Stimulated activated CD4-positive, alpha-beta T cell treated with anti-CD3 and anti-CD28 coated beads, Interleukin-1b, Interleukin-23, amount 100 ng/mL, for 1 hour (primary cell): ENCODE measurements at places on chromosomes 4 and X.

- no peak for DNase-seq
Observed at GRCh38 chr4:5033281-5033841, 14.1 kb upstream of the CYTL1 start.

GRCh38 chrX:30343206-30343605 lies 34.0 kb upstream of the NR0B1 start:
- no peak for DNase-seq

- DNase-seq: no peak
Observed at GRCh38 chrX:105636667-105637066, 185.7 kb upstream of the NRK start.

- DNase-seq: no peak
Observed at GRCh38 chr4:112832493-112832892, 195.6 kb downstream of the LARP7 start.

DNA sequence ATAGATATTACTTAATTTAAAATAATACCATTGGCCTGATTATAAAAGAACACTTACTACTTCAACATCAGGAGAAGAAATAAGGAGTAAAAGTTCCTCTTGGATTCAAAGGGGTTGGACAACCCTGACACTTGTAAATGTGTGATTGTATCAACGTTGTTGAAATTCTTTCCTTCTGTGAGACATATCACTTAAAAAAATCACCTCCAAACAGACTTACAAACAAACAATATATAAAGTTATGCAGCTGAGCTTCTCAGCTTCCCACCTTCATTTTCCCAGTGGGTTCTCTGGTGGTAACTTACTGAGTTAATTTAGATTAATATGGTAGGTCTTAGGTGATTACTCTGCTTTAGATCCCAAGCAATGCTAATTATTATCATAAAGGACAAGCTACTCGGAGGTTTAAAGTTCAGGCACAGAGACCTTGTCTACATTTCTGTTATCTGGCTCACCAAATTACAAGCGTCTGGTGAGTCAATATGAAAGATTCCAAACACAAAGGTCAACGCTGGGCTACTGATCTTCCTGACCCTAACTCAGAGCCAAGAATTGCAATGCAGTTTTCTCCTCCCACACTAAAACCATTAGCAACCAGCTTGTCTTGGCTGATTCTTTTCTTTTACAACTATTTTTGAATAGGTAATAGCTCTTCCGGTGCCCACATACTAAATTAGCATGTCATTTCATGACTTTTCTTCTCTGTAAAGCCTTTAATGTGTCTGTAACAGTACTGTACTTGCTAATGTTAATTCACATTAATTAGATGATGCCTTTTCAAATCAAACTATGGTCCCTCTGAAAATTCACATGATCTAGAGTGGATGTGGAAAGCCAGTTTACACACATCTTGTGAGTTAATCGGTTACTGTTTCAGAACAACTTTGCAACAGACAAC lies 157.6 kb downstream of the RASL11B start:
- DNase-seq: no peak

GRCh38 chr4:147727476-147728028 lies 4.3 kb upstream of the ARHGAP10 start:
- no peak for DNase-seq

GRCh38 chr4:87375719-87376291 lies 15.2 kb downstream of the HSD17B11 start:
- no peak for DNase-seq

DNA sequence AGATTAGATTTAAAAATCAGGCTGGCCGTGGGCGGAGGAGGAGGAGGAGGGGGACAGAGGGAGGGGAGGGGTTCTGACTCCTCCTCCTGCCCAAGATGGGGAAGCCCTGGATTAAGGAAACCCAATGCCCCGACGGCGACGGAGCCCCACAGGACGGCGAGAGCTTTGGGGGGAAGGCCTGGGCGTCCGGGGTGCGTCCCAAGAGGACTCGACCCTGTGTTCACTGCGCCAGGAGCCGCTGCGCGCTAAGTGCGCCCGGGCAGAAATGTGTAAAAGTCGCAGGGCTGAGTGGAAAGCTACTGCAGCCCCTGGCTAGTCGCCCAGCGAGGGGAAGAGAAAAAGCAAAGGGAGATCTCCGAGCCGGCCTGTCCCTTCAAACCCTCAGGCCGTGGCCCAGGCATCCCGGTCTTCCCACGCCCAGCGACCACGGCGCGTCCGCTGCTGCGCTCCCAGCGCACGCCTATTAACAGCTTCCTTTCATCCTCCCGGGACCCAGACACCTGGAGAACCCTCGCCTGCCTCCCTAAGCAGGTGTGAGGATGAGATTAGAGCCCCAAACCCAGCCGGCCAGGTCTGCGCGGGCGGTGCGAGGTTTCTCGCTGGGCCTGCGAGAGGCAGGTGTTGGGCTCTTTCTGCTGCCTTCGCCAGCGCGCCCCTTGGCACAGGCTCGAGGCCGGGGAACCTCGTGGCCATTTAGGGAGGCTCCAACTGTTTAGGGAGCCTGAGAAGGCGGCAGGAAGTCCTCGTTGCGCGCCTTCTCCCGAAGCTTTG lies 1.4 kb upstream of the RPS6KA3 start:
- no peak for DNase-seq

GRCh38 chr4:183396227-183396637 lies 48.2 kb upstream of the CDKN2AIP start:
- no peak for DNase-seq

DNA sequence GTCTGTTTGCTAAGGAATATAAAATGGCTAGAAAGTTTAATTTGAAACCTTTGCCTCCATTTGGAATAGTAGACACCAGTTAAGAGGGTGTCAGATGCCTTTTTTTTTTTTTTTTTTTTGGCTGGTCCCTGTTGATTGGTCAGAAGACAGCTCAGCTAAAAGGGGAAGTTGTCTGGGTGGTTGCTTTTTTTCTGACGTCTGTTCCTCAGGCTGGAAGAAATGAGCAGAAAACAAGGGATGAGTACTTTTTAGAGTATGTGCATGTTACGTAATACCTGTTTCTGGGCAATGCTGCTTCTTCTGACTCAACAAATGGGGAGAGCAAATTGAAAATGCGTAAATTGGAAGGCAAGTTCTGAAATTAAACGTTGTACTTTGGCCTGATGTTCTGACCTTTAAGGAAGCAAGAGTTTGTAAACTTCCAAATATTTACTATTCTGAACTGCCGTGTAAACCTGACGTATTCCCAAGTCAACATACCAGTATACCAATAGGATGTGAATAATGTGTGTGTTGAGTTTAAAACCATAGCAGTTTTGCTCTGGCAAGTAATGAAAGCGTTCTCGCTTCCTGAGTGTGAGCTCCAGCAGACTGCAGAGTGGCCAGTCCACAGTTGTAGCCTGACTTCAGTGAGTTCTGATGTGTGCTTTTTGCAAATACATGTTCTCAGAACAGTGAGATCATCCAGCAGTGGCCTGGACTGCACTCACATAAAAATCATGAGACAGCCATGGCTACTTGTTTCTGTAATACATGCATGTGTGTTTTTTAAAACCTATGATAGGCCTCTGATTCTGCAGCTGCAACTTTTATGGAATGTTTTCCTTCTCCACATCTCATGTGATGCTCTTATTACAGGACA lies 1.7 kb downstream of the SAT1 start:
- no peak for DNase-seq

DNA sequence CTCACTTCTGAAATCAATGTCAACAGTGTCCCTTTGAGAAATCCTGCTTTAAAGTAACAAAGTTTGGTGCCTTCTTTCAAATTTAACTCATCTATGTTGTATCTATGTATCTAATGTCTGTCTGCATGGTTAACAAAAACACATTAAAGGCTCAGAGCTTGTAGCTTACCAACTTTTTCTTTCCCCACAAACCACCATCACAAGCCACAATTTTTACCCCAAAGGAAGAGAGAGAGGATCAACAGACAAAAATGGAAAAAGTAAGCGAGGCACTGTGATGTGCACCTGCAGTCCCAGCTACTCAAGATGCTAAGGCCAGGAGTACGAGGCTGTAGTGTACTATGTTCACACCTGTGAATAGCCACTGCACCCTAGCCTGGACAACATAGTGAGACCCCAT lies 17.2 kb downstream of the ATRX start:
- DNase-seq: no peak

DNA sequence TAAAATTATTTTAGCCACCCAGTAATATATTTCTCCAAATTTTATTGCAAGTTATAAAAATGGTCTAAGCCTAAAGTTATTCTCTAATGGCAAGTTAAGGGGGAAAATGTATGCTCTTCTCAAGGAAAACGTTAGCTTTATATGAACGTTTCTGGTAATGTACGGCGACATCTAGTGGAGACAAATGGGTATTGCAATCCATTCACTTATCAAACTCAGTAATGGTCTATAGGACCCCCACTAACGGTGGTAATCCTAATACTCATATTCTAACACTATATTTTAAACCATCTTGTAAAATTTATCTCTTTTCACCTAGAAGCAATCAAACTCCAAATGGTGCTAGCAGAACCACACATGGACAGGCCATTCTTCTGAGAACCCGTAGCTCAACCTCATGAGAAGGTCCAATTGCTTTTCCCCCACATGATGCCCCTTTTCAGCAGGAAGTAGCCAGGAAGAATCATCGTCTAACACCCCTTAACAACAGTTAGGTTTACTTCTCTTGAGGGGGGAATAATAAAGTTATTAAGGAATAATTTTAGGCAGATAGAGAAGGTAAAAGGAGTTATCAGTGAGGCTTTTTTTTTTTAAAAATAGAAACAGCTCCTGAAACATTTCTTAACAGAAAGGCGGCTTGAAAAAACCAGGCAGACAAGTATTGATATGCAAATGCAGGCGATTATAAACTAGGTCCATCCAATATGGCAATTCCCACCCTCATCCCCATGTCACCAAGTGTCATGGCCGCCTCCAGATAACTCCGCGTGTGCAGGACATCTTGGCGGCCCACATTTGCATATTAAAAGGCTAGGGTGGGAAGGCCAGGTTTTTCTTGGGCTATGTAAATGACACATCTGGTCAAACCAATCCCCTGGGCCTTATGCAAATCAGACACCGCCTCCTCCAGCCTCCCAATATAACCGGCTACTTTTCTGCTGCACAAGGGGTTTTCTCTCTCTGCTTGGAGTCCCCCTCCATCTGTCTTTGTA lies 35.0 kb downstream of the NUDT11 start:
- DNase-seq: no peak

DNA sequence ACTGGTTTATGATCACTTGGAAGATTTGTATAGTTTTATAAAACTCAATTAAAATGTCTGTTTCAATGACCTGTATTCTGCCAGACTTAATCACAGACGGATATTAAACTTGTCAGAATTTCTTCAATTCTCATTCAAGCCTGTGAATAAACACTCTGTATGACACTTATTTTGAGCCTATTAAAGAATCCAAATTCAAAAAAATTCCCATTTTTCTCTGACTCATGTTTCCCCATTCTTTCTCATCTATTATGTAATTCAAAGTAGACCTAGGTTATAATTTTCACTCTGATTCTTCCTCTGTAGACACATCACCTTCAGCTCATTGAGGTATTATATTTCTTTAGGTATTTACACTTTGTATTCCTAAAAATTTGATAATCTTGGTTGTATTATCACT lies 166.1 kb downstream of the TMA16 start:
- DNase-seq: no peak

DNA sequence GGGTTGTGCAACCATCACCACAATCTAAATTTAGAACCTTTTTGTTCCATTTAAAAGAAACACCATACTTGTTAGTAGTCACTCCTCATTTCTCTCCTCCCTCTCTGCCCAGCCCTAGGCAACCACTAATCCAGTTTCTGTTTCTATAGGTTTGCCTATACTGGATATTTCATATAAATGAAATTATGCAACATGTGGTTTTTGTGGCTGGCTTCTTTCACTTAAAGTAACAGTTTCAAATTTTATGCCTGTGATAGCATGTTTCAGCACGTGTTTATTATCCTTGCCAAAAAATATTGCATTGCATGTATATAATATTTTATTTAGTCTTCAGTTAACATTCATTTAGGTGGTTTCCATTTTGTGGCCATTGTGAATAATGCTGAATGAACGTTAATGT lies 437.6 kb downstream of the IL1RAPL1 start:
- no peak for DNase-seq
